Neural crest cell (in vitro differentiated cells): ENCODE measurements at places on chromosomes 3 and 15. TPM values are rescaled to one million over a fixed set of nuclear protein-coding genes. Genes with fewer than 3 reads are reported as not detected.

- DNase-seq = no peak
Observed at GRCh38 chr3:172707030-172707429, 3.8 kb downstream of the NCEH1 start.

DNA sequence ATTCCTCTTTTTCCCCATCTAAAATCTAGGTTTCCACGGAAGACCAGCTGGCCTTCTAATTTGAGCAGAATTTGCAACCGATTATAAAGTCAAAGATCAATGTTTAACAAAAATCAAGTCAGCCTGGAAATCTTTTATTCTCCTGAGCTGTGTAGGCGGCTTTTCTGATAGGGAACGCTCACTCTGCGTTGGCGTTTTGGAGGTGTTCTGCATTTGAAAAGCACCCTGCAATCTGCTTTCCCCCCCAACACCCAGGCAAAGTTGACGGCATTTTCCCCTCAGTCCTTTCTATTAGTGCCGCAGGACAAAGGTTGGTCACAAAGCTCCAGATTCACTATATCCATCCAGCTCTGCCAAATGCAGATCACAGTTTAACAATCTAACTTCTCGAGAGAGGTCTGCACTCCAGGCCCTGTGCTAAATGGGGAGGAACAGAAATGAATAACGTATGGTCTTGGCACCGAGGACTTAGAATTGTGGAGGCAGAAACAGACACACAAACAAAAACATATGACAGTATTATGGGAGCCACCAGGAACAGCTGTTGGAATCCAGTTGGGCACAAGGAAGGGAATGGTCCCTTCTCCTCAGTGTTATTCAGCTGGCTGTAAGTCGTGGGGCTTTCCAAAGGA is 50.4 kb upstream of the LARS2 start:
- DNase-seq = no peak

Gene SYNPR
- not detected in 2 replicates for total RNA-seq

GRCh38 chr15:73983211-73983727 is 8.8 kb downstream of the STOML1 start:
- no peak for DNase-seq

DNA sequence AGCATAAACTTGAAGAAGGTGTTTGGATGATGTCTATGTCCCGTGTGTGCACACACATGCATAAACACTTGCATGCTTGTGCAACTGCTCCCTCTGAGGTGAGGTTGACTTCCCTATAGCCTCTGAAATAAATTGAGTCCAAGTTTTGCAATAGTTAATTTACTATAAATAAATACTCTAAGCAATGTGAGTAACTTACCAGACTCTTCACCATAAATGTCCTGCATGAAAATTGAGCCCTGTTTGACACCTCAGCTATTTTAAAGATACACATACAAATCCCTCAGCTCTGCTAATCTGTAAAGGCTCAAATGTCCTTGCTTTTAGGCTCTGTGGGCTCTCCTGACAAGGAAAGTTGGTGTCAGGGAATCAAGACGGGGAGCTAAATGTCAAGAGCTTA is 37.1 kb downstream of the GJD2 start:
- DNase-seq = no peak
